ENCODE measurements at places on chromosomes 4 and X.

DNA sequence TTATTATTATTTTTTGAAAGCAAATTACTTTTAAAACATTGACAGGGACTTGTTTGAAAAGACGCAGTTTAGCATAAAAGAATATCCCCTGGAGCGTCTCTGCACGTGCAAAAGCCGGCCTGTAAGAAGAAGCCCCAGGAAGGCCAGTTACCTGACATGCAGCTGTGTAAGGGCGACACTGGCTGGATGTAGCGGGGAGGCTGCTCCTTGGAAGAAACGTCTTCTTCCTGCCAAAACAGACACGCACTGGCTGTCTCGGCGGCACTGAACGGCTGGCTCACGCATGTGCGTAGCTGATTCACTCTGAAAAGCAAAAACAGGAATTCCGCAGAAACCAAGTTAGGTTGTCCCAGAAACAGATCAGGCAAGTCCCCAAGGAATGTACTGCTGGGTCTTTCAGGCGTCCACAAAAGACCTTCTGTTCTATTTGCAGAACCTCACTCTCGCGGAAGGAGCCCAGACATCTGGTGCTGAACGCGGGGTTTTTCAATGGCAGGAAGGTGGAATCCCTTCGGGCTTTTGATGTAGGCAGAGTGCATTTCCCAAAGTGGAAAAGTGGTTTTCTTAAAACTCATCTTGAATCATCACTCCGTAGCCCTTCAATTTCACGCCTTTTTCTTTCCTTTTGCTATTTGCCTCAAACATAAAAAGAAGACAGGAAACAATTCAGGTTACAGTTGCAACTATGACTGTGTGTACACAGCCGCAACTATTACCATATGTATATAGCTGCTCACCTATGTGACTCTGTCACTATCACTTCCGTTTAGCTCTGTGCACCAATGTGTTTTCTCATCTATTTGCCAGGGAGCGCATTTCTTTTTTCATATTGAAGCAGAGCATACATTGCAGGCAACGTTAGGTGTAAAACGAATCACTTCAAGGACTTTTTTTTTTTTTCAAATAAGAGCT is 38.1 kb upstream of the ARSH start:
- H3K36me3 ChIP-seq = no peaks in the 10 kb centered on the region
- H3K27ac ChIP-seq = no peak overlapping the region
- no peaks in the 10 kb centered on the region for H3K4me1 ChIP-seq
- H3K4me3 ChIP-seq = no peak overlapping the region
- H3K27me3 ChIP-seq = no peaks in the 10 kb centered on the region

GRCh38 chr4:680928-681645 is 6.7 kb downstream of the MYL5 start:
- peak; percentile 89 for DNase-seq
- H3K27me3 ChIP-seq = peaks cover 55% of the 10 kb centered on the region
- H3K4me3 ChIP-seq = peak overlapping the region; percentile 36
- no peaks in the 10 kb centered on the region for H3K36me3 ChIP-seq
- peaks cover 10% of the 10 kb centered on the region for H3K4me1 ChIP-seq

- H3K4me3 ChIP-seq = no peak overlapping the region
- no peaks in the 10 kb centered on the region for H3K36me3 ChIP-seq
- no peak overlapping the region for H3K27ac ChIP-seq
- no peaks in the 10 kb centered on the region for H3K27me3 ChIP-seq
- DNase-seq = no peak
These were observed 126.9 kb downstream of the MFAP3L start for GRCh38 chr4:169899295-169899694.

DNA sequence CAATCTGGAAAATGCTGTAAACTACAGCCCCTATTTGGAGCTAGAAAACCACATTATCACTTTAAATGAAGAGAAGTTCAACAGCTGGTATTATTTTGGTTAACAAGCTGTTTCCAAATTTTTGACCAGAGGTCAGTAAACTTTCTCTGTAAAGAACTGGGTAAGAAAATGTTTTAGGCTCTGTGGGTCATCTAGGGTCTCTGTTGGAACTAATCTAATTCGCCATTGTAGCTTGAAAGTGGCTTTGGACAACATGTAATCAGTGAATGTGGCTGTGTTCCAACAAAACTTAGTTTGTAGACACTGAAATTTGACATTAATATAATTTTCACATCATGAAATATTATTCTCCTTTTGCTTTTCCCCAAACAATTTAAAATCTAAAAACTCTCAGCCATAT is 25.8 kb upstream of the RNF150 start:
- H3K4me3 ChIP-seq = no peak overlapping the region
- H3K27me3 ChIP-seq = no peaks in the 10 kb centered on the region
- no peak for DNase-seq
- H3K4me1 ChIP-seq = peaks cover 10% of the 10 kb centered on the region
- H3K36me3 ChIP-seq = no peaks in the 10 kb centered on the region
- H3K27ac ChIP-seq = no peak overlapping the region

- H3K36me3 ChIP-seq = peaks cover 8% of the 10 kb centered on the region
- H3K27ac ChIP-seq = no peak overlapping the region
- no peaks in the 10 kb centered on the region for H3K4me1 ChIP-seq
- no peaks in the 10 kb centered on the region for H3K27me3 ChIP-seq
These were observed 62.3 kb upstream of the CD99 start for GRCh38 chrX:2628751-2629315.

- no peak overlapping the region for H3K4me3 ChIP-seq
- DNase-seq = no peak
- no peaks in the 10 kb centered on the region for H3K27me3 ChIP-seq
- H3K36me3 ChIP-seq = no peaks in the 10 kb centered on the region
These were observed 23.0 kb upstream of the FGF5 start for GRCh38 chr4:80243274-80244018.

- DNase-seq = no peak
- peaks cover 18% of the 10 kb centered on the region for H3K4me1 ChIP-seq
- H3K27me3 ChIP-seq = no peaks in the 10 kb centered on the region
These were observed 23.3 kb downstream of the FRYL start for GRCh38 chr4:48756689-48757220.

DNA sequence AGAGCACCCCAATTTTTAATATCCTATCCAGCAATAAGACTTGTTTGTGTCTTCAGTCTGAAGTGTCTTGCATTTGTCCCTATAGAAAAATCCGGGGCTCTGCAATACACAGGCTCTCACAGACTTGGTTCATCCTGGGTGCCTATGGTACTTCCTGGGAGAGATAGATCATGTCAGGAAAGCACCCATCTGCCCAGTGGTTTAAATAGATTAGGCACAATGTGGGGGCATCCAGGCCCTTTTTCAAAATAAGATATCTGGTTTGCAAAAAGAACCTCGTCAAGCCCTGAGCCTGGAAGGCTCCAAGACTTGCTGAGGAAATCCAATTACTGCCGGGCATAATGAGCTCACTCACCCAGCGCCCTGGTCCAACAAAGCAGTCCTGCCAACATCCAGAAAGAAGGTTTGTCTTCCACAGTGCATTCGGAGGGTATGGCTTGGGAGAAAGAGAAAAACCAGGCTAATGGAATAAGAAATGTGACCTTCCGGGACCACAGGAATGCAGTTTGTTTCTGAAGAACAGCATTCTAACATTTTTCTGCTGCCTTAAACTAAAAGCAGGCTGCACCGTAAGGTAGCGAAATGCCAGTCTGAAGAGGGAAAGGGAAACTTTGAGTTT is 11.6 kb downstream of the JAKMIP1 start:
- no peak for DNase-seq
- H3K27me3 ChIP-seq = peaks cover 4% of the 10 kb centered on the region
- H3K4me1 ChIP-seq = no peaks in the 10 kb centered on the region
- no peaks in the 10 kb centered on the region for H3K36me3 ChIP-seq
- no peak overlapping the region for H3K4me3 ChIP-seq

DNA sequence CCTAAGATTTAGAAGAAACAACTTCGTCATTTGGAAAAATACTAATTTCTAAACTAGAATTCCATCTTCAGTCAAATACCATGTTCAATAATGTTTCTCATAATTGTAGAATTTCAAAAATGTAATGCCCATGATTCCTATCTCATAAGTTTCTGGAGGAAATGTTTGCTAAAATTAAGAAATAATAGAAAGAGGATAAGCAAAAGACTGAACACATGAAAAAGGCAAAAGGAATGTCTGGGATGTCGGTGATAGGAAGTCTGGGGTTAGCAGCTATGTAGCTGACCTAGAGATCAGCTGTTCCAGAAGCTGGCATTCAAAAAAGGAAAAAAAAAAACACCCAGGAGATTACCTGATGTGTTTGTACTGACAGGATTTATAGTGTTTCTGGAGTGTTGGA is 18.9 kb upstream of the PCDH10 start:
- no peak overlapping the region for H3K4me3 ChIP-seq
- no peaks in the 10 kb centered on the region for H3K36me3 ChIP-seq
- no peaks in the 10 kb centered on the region for H3K27me3 ChIP-seq
- no peak overlapping the region for H3K27ac ChIP-seq
- DNase-seq = no peak

- DNase-seq = no peak
- no peaks in the 10 kb centered on the region for H3K36me3 ChIP-seq
- H3K27ac ChIP-seq = no peak overlapping the region
- H3K27me3 ChIP-seq = no peaks in the 10 kb centered on the region
- H3K4me3 ChIP-seq = no peak overlapping the region
These were observed 35.1 kb upstream of the NR3C2 start for GRCh38 chr4:148477276-148477675.

DNA sequence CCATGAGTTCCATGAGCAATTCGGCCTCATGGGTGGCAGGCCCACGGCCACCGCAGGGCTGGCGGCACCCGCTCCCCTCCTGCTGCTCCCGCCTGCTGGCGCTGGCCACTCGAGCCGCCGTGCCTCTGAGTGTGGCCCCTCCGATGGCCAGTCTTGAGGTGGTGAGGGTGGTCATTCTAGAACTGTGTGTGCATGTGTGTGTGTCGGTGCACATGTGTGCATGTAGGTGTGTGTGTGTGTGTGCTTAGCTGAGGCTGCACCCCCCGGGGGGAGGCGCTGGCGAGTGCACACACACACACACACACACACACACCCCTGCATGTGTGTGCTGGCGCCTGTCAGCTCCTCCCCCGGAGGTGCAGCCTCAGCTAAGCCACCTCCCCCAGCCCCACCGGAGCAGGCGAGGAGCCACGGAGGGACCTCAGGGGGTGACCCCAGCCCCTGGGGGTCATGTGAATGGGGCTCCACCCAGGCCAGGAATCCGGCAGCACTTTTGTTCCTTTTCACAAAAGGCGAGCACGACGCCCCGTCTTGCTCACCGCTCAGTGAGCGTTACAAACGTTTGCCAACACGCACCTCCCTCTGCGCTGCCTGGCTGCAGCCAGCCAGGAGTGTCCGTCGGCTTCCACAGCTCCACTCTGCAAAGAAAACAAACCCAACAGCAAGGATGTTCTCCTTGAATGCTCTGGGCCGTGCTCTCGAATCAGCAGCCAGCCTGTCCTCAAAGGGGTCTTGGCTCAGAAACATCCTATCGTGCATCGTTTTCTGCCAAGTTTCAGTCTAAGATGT is 29.9 kb downstream of the FGFRL1 start:
- H3K27me3 ChIP-seq = peaks cover 43% of the 10 kb centered on the region
- H3K36me3 ChIP-seq = no peaks in the 10 kb centered on the region
- no peak overlapping the region for H3K27ac ChIP-seq
- H3K4me1 ChIP-seq = peaks cover 38% of the 10 kb centered on the region

GRCh38 chrX:48956728-48957414 is 536 bp downstream of the OTUD5 start:
- H3K27me3 ChIP-seq = no peaks in the 10 kb centered on the region
- H3K4me1 ChIP-seq = peaks cover 54% of the 10 kb centered on the region
- DNase-seq = no peak
- peak overlapping the region; percentile 71 for H3K4me3 ChIP-seq
- H3K27ac ChIP-seq = peak overlapping the region; percentile 90

- no peaks in the 10 kb centered on the region for H3K27me3 ChIP-seq
- no peaks in the 10 kb centered on the region for H3K36me3 ChIP-seq
- DNase-seq = no peak
- no peak overlapping the region for H3K27ac ChIP-seq
- H3K4me3 ChIP-seq = no peak overlapping the region
These were observed 217.4 kb upstream of the PITX2 start for GRCh38 chr4:110840221-110840654.

- no peak overlapping the region for H3K4me3 ChIP-seq
- H3K27ac ChIP-seq = no peak overlapping the region
- DNase-seq = peak; percentile 70
- no peaks in the 10 kb centered on the region for H3K27me3 ChIP-seq
- peaks cover 7% of the 10 kb centered on the region for H3K4me1 ChIP-seq
These were observed 216.1 kb upstream of the PSAPL1 start for GRCh38 chr4:7650606-7651385.

- H3K4me3 ChIP-seq = no peak overlapping the region
- DNase-seq = no peak
- no peak overlapping the region for H3K27ac ChIP-seq
- no peaks in the 10 kb centered on the region for H3K36me3 ChIP-seq
- H3K27me3 ChIP-seq = no peaks in the 10 kb centered on the region
These were observed 17.4 kb downstream of the C4orf51 start for GRCh38 chr4:145697332-145697731.

DNA sequence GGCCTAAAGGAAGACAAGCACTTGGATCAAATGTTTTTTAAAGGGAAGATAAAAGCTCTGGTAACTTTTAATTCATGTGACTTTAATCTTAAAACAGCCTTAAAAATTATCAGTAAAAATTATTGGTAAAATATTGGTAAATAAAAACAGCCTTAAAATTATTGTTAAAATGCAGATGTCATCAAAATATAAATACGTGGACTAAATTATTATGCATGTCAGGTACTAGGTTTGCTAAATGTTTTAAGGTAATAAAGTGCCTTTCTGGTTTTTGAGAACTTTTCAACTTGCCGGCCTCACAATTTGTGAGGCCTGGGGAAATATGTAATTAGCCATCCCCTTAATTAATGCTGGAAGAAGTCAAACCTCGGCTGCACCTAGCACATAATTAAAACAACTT is 147.7 kb downstream of the PRR32 start:
- H3K4me1 ChIP-seq = no peaks in the 10 kb centered on the region
- H3K27ac ChIP-seq = no peak overlapping the region
- no peak for DNase-seq

DNA sequence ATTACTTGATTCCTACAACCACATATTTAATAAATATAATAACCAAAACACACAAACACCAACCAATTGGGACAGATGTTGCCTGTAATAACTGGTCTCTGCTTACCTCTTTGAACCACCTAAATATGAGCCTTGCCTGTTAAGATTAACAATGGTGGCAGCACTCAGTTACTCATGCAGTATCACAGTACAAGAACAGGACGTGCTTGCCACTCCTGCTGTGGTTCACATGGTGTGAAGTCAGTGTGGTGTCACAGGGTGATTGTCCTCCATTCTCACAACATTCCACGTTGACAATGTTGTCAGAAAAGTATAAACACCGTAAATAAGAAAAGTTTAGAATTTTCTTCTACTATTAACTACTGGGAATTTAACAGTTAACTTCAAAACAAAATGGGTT is 365.0 kb downstream of the PPP3CA start:
- H3K36me3 ChIP-seq = no peaks in the 10 kb centered on the region
- peaks cover 12% of the 10 kb centered on the region for H3K4me1 ChIP-seq
- no peaks in the 10 kb centered on the region for H3K27me3 ChIP-seq
- DNase-seq = no peak

DNA sequence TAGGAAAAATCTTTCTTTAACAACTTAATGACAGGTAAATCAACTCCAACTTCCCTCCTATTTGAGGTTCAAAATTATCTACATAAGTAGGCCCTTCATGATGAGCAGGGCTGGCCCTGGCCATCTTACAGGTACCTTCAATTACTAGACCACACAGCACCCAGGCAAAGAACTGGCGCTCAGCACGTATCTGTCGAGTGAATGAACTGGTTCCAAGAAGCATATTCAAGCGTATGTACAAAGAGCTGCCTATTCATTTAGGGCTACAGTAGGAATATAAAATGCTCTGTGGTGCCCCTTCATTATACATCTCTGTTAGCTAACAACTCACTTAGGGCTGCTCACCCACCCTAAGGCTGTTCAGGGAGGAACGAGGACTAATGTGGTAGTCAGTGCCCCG is 48.0 kb downstream of the TSPAN5 start:
- H3K36me3 ChIP-seq = no peaks in the 10 kb centered on the region
- DNase-seq = no peak
- H3K27me3 ChIP-seq = no peaks in the 10 kb centered on the region
- H3K4me3 ChIP-seq = no peak overlapping the region
- H3K4me1 ChIP-seq = no peaks in the 10 kb centered on the region

Data from sigmoid colon (tissue), 7 donors.